ENCODE measurements at places on chromosomes 16 and 17.
A peak's percentile ranks its signal among the peaks of the same experiment; 100 is the strongest.

- DNase-seq, result no peak
These were observed 11.7 kb downstream of the ZFHX3 start for GRCh38 chr16:73036074-73036826.

DNA sequence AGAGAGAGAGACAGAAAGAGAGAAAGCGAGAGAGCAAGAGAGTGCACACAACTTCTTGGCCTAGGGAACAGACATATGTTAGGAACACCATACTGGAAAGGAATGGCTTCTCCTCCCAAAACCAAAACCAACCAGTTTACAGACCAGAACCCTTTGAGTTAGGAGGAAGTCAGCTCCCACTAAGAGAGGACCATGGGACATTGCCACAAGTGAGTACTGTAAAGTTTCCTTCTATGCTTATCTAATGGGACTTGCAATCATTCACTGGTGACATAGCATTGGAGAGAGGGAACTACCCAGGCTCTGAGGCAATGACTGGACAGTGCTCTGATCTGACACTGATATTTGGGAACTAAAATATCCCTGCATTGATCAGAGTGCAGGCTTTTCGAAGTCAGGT, 32.4 kb downstream of the TBC1D3B start:
- no peak for DNase-seq

DNA sequence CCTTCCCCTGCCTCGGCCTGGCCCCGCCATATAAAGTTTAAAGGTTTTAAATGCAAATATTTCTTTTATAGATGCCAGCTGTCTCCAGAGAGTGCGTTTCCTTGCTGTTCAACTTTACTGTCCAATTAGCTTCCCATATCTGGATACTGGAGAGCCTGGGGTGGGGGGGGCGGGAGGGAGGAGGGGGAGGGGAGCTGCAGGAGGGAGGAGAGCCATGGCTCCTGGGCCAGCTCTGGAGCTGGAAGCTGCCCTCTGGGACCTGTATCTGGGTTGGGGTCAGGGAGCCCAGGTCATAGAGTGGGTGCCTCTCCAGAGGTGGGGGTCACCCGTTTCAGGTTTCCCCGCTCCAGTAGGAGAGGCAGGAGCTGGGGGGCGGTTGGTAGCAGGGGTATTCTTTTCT, 6.2 kb upstream of the GSE1 start:
- DNase-seq, result no peak

DNA sequence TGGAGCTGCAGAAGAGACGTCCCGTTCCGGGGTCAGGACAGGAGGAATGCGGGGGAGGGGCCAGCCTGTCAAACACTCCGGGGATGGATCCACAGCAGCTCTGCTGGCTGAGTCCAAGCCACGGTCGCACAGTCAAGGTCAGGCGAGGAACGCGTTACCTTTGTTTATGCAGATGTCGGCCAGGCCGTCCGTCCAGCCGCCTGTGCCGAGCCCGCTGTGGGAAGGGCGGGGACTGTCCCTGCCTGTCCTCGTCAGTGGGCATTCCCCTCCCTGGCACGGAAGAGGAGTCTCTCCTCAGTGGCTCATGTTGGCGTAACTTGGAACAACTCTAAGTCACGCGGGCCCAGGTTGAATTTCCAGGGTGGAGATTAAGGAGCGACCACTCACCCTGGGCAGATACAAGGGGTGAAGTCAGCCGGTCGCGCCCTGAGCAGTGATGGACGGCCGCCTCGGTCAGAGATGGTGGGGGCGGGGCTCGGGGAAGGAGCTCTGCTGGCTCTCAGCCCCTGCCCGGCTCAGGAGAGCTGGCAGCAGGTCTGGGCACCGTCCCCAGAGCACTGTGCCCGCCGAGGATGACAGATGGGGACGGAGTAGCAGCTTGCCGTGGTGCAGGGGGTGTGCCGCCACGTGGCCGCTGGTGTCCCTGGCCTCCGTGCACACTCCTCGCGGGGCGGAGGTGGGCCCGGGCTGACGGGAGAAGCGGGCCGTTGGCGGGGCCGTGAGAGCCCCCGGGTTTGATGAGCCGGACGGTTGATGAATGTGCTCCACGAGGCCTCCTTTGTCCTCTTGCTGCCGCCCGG, 7.3 kb downstream of the CACNA1H start:
- DNase-seq, result no peak

DNA sequence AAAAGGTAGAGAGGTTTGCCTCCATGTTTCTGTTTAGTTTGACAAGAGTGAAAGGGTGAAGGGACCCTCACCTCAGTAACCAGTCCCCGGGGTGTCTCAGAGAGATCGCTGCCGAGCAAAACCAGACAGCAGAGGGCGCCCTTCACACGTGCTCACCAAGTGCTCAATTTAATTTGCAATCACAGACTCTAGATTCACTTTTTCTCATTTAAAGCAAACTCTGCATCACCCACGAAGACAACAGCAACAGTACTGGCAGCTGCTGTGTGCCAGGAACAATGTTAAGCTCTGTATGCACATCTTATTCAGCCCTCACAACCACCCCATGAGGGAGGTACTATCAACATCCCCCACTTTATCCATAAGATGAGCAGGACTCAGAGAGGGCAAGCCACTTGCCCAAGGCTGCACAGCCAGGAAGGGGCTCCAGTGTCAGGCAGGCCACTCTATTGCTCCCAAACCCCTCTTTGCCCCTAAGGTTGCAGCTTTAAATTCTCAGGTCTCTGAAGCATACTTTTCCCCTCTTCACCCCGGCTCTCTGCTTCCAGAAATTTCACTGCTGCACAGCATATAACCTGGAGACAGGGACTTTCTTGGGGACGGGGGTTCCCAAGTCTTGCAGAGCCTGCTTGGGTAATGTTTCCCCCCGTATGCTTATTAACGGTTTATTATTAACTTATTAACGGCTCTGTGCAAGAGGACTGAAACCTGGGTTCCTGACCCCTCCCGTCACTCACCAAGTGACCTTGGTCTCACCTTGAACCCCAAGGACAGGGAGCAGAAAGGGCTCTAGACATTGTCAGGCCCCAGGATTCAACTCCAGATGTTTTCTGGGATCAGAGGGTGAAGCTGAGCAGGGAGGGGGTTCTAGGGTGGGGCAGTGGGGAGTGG, 70.9 kb downstream of the CNGB1 start:
- peak; percentile 40 for DNase-seq

GRCh38 chr16:69012906-69013305, 92.5 kb upstream of the HAS3 start:
- DNase-seq, result no peak

DNA sequence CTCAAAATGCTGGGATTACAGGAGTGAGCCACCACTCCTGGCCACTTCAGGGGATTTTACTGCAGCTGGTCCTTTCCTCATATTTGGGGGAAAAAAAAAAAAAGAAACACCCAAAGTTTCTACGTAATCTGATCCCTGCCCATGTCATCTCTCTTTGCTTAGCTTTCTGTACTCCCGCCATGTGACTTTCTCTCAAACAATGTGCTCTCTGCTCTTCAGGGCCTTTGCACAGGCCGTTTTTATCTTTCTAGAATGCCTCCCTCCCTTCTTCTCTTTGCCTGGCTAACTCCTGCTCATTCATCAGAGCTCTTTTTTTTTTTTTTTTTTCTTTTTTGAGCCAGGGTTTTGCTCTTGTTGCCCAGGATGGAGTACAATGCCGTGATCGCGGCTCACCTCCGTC, 4.9 kb upstream of the HDAC5 start:
- DNase-seq, result no peak

DNA sequence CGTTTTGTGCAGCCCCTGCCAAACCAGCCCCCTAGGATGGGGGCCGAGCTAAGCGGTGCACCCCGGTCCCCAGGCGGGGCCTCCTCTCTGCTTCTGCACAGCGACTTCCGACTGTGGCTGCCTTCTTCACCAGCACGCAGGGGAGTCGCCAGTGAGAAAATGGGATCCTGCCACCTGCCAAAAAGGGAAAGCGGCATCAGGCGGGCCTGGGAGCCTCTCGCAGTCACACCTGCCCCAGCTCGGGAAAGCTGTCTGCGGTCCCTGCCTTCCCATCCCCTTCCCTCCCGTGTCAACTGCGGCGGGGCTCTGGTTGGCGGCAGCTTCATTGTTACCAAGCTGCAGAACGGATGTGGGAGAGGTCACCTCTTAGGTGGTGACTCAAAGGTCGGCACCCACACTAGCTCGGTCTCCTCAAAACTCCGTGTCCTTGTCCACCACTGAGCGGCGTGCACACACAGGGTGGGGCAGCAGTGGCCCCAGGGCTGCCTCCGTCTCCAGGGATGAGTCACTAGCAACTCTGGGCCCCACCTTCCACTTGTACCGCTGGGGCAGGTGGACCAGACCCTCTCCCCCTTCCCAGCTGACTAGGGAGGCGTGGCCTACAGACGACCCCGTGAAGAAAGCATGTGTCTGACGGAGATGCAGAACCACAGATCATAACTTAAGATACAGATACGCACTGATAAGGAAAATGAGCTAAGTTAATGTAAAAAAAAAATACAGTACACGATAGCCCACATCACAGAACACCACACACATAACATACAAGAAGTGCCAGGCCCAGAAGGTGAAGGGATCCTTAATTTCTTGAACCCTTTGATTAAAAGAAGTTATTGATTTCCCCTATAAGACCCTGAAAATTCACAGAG, 1.5 kb upstream of the PCYT2 start:
- DNase-seq, result no peak

DNA sequence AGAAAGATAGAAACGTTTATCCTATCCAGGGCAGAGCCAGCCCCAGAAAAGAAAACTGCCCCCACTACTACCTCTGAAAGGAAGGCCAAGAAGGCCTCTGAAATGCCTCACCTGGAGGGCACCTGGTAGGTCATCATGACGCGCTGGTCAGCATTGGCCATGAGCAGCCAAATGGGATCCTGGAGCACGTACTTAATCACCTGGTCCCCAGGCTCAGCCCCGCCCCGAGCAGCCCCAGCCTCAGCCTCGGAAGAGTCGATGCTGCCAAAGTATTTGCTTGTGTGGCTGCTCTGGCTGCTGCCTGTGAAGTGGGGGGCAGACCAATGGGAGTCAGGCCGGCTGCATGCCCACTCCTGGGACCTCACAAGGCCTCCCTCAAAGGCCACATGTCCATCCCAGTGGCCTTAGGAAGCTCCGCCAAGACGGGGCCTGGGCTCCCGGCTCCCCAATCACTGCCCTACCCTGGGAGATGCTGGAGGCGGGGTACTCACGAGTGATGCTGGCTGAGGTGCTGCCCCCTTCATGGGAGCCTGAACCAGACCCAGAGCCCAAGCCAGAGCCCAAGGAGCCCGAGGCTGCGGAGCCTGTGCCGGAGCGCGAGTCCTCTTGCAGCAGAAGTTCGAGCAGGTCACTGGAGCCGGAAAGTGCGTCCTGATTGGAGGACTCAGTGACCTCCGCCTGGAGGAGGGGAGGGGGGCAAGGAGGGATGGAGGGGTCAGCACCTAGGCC, 9.9 kb downstream of the PER1 start:
- no peak for DNase-seq

GRCh38 chr16:383326-384051, 1.7 kb upstream of the PGAP6 start:
- DNase-seq, result no peak

GRCh38 chr16:68902969-68903345, 59.6 kb downstream of the TANGO6 start:
- DNase-seq, result no peak

DNA sequence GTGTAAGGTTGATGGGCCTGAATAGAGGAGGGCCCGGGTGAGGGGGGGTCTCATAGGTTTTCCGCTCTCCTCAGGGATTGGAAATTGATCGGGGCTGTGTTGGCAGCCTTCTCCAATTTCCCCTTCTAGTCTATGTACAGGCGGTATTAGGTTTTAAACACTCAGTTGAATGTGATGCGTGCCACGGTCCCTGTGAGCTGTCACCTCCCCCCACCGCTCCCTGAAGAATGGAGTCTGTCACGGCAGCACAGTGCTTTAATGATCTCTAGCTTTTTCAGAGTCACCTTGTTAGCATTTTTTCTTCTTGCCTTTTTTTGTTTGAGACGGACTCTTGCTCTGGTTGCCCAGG, 800 bp downstream of the COX4I1 start:
- peak; percentile 32 for DNase-seq

- no peak for DNase-seq
These were observed 219.7 kb upstream of the CDH5 start for GRCh38 chr16:66146798-66147197.

DNA sequence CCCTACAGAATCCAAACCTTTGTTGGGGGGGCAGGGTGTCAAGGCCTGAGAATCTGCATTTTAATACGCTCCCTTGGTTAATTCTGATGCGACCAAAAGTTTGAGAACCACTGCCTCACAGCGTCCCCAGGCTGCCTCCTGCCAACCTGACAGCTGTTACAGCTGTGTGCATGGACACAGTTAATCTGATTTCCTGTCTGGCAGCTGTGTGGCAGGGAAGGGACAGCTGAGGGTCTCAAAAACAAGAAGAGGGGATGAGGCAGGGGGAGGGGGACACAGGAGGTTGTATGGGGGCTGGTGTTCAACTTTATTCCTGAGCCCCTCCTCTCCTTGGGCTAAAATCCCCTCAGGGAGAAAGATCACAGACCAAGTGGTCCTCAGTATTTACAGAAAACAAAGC, 17.5 kb downstream of the HDAC5 start:
- no peak for DNase-seq

GRCh38 chr17:37187262-37187661, 188.5 kb upstream of the C17orf78 start:
- peak; percentile 69 for DNase-seq

DNA sequence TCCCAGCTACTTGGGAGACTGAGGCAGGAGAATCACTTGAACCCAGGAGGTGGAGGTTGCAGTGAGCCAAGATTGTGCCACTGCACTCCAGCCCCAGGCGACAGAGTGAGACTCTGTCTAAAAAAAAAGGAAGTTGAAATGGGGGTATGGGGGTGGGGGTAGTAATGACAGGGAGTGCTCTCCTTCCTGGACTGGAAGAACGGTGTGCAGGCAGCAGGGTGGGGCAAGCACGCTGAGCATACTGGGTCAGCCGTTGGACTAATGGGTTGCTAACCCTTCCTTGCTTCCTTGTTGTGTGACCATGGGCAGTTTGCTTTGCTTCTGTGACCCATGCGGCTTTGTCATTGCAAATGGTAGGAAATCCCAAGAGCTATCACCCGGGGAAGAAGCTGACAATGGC, 16.5 kb downstream of the KATNIP start:
- DNase-seq, result no peak

DNA sequence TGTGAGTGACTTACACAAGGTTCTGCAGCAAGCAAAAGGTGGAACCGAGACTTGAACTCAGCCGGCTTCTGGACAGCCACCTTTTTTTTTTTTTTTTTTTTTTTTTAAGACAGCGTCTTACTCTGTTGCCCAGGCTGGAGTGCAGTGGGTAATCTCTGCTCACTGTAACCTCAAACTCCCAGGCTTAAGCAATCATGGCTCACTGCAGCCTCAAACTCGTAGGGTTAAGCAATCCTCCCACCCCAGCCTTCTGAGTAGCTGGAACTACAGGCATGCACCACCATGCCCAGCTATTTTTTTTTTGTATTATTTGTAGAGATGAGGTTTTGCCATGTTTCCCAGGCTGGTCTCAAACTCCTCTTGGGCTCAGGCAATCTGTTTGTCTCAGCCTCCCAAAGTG, 55.2 kb upstream of the GOT2 start:
- DNase-seq, result no peak

- no peak for DNase-seq
These were observed 5.5 kb upstream of the TM4SF5 start for GRCh38 chr17:4766201-4766600.

- no peak for DNase-seq
These were observed 8.5 kb downstream of the ZFPM1 start for GRCh38 chr16:88461331-88462269.

- DNase-seq, result no peak
These were observed 15.3 kb downstream of the FOXN1 start for GRCh38 chr17:28521311-28522085.

Measured in HFFc6 (cell line).